Astrocyte (in vitro differentiated cells and primary cell): ENCODE measurements at places on chromosomes 11 and 22.

DNA sequence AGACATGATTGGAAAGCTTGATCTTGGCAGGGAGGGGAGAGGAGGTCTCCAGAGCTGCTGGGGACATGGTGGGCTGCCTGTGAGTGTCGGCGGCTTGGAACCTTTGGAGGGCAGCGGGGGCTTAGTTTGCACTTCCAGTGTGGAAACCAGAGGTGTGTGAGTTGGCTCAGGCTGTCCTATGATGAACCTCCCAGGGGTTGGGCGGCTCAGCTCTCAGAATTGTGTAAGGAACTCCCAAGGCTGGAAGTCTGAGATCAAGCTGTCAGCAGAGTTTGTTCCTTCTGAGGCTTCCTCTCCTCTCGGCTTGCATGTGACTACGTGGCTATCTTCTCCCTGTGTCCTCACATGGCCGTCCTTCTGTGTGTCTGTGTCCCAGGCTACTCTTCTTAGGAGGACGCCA is 87.9 kb upstream of the B3GAT1 start:
- no peak for DNase-seq

DNA sequence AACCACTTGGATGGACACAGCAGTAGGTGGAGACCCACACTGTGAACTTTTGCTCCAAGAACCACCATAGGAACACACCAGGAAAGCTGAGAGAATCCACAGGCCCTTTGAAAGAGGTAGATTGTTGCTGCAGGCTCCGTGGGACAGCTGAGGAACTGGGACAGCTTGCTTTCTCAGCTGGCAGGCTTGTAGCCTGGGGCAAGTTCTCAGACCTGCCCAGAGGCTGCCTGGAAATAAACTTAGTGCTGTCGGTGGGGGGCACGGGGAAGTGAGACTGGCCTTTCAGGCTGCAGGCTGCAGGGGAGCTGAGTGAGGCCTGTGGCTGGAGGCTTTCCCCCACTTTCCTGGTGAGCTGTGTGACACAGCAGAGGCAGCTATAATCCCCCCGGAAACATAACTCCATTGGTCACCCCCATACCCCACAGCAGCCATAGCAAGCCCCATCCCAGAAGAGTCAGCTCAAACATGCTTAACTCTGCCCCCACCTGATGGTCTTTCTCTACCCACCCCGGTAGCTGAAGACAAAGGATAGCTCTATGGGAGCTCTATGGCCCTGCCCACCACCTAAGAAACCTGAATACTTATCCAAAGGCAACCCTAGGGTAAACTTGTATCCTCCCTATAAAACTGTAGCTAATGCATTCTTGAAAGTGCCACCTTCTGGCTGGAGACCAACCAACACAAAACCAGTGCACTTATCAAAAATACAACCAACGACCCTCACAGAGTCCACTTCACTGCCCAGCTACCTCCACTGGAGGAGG is 21.4 kb upstream of the ACRV1 start:
- no peak for DNase-seq

- no peak for DNase-seq
These were observed 30.8 kb downstream of the APLP2 start for GRCh38 chr11:130100381-130101095.

GRCh38 chr22:46830841-46831240 is 68.4 kb downstream of the TBC1D22A start:
- no peak for DNase-seq

DNA sequence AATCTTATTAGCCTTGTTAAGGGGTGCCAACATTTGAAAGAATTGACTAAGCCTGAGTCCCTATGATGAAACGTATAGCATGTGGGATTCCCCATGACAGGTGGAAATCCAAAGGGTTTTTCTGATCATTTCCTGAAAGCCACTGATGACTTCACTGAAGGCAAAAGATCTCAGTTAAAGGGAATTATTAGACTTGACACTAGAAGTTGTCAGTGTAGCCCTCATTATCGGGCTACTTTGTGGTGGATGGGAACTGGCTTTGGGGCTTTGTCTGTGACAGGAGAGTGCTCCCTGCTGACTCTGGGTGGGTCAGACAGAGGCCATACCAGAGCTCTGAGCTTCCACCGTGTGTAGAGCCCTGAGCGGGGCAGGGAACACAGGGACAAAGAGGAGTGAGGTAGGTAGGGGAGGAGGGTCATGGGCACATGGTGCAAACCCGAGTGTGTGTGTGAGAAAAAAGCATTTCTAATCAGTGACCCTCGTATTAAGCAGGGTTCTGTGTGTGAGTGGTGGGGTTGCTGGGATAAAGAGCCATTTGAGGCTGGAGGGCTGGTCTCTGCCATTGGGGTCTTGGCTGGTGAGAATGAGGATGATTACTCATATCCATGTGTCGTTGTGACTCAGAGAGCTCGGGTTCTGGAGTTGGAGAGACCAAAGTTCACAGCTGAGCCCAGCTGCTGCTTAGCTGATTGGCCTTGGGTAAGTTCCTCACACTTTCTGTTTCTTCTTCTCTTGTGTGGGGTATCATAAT is 101.1 kb downstream of the GRIK4 start:
- DNase-seq = peak; percentile 32

- no peak for DNase-seq
These were observed 48.8 kb upstream of the RTL6 start for GRCh38 chr22:44546686-44547310.

DNA sequence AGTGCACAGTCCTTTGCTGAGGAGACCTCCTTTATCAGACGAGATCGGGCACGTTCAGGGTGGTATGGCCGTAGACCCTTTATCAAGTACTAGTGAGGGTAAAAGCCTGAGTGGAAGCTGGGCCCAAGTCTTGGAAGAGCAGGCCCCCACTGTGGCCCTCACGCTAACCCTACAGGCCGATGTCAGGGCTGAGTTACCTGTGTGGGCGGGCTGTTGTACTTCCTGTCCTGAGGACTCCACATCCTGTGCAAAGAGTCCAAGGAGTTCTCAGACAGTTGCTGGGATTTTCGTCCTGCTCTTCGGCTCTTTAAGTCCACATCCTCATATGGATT is 34.9 kb downstream of the RPL27A start:
- DNase-seq = no peak

DNA sequence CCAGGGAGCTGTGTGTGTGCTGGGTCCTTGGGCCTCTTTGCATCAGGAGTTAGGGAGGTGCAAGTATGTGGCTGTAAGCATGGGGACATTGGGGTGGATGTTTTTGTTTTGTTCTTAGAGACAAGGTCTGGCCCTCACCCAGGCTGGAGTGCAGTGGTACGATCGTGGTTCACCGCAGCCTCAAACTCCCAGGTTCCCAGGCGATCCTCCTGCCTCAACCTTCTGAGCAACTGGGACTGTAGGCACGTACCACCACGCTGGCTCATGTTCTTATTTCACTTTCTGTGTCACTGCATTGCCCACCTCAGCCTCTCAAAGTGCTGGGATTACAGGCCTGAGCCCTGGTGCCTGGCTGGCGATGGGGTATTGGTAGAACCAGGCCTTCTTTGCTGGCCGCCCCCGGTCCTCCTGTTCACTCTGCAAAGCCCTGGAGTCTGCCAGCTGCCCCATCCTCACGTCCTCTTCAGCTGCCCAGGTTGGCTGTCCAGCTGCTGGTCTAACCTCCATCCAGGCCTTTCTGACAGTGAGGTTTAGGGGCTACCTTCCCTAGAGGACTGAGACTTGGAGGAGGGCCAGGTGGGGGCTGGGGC is 851 bp upstream of the GRAMD4 start:
- DNase-seq = peak; percentile 30

DNA sequence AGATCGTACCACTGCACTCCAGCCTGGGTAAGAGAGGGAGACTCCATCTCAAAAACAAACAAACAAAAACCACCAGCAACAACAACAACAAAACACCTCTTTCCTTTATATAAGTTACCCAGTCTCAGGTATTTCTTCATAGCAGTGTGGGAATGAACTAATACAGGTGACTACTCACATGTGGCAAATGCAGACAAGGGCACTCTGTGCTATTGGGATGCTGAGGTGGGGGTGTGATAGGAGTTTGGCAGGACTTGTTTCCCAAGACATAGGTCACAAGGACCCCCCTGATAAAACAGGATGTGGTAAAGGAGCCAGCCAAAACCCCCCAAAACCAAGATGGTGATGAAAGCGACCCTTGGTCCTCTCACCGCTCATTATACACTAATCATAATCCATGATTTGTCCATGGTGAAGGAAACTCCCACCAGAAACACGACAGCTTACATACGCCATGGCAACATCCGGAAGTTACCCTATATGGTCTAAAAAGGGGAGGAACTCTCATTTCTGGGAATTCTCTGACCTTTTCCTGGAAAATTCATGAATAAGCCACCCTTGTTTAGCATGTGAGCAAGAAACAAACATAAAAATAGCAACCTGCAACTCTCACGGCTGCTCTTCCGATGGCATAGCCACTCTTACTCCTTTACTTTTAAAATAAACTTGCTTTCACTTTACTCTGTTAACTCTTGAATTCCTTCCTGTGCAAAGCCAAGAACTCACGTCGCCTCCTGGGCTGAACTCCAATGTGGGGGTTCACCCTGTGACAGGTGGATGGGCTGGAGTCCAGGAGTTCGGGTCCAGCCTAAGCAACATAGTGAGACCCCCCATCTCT is 18.8 kb upstream of the INCENP start:
- peak; percentile 27 for DNase-seq

DNA sequence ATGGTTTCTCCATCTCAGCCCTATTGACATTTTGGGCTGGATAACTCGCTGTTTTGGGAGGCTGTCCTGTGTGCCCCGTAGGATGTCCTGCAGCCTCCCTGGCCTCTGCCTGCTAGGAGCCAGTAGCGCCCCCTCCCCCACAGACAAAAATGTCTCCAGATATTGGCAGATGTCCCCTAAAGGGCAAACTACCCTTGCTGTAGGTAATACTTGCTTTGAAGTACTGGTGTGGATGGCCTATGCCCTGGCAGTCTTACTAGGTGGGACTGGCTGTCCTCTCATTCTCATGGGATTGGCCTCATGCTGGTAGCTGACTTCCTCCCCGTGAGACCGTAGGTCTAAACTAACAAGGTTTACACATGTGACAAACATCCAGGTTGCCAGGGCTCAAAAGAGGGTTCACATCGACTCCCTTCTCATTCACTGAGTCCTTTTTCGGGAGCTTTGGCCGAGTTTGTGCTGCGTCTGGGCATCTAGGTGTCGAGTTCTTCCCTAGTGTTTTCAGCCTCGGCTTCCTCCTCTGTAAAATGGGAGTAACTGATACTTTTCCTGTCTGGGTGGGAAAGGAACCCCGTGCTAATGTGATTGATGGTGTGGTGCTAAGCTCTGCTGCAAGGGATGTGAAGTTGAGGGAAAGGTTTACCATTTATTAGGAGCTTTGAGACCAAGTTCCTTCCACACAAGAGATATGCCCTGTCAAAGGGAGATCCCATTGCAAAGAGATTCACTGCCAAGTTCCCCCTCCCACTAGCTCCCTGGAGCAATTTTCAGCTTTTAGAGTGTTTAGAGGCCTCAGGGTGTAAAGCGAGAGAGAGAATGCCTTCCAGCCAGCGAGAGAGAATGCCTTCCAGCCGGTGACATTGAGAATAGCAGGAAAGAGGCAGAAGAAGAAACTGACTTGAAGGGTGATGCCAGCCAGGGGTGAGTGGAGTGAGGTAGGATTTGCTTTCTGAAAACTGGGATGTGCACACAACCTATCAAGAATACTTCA is 17.0 kb downstream of the PTPRJ start:
- no peak for DNase-seq
